ENCODE measurements at places on chromosomes 11 and 22.

DNA sequence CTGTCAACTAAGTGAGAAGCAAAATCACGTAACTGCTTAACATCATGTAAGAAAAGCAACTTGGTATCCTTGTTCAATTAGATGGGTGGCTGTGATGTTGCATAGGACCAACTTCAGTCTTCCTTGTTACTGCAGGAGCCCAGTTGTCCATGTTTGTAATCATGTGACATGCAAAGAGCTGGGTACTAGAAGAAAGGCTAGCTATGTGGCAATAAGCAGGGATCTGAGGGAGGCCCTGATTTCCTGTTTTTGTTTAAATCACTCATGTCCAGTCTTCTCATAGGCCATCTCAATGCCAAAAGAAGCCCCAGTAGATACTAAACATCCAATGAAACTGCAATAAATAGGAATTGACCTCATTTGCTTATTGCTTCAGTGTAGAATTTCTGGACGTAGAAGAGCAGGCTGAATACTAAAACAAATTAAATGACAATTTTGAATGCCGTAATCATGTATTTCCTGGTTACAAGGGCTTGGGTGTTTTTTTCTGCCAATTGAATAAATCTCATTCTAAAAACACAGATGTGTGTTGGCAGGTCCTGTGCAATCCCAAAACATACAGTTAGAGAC, 140.8 kb upstream of the ARHGAP20 start:
- DNase-seq, result no peak

DNA sequence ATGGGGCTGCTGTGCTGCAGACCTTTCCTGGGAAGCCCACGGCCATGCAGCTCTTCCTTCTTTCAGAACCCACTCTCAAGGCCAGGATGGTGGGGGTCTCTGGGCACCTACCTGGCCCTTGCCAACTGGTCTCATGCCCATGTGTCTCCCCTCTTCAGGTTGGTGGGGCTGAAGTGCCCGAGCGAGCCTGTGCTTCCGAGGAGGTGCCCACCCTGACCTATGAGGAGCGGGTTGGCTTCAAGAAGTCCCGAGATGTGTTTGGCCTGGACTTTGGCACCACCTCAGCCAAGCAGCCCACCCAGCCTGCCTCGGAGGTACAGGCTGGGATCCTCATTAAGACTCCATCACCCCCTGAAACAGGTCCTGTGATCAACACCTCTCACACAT, 9.9 kb downstream of the THAP7 start:
- no peak for DNase-seq

GRCh38 chr11:62353841-62354240, 16.6 kb downstream of the ASRGL1 start:
- no peak for DNase-seq

GRCh38 chr11:93689240-93689639, 27.8 kb downstream of the CEP295 start:
- DNase-seq, result peak; percentile 16

GRCh38 chr11:76975513-76975912, 58.7 kb upstream of the B3GNT6 start:
- DNase-seq, result no peak

- DNase-seq, result peak; percentile 86
These were observed 1335.9 kb downstream of the TBC1D22A start for GRCh38 chr22:48098243-48098920.

DNA sequence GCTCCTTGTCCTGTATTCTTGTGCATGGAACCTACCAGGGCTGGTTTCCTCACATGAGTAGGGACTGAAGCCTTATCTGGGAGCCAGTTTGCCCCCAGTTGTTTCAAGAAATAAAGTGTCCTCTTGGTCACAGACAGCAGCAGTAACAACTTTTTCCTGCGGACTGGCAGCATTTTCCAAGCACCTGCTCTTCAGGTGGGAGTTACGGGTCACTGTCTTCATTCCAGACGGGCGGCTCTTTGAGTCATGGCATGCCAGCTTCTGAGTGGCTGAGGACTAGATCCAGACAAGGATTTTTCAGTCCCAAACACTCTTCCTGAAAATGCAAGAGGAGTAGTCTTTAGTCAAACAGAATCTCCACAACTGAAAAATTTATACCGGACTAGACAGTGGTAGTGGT, 2.7 kb upstream of the CD44 start:
- DNase-seq, result no peak

GRCh38 chr11:119763071-119763728, 34.2 kb upstream of the NECTIN1 start:
- DNase-seq, result no peak

GRCh38 chr22:43191831-43192230, 4.9 kb upstream of the TTLL12 start:
- DNase-seq, result no peak

DNA sequence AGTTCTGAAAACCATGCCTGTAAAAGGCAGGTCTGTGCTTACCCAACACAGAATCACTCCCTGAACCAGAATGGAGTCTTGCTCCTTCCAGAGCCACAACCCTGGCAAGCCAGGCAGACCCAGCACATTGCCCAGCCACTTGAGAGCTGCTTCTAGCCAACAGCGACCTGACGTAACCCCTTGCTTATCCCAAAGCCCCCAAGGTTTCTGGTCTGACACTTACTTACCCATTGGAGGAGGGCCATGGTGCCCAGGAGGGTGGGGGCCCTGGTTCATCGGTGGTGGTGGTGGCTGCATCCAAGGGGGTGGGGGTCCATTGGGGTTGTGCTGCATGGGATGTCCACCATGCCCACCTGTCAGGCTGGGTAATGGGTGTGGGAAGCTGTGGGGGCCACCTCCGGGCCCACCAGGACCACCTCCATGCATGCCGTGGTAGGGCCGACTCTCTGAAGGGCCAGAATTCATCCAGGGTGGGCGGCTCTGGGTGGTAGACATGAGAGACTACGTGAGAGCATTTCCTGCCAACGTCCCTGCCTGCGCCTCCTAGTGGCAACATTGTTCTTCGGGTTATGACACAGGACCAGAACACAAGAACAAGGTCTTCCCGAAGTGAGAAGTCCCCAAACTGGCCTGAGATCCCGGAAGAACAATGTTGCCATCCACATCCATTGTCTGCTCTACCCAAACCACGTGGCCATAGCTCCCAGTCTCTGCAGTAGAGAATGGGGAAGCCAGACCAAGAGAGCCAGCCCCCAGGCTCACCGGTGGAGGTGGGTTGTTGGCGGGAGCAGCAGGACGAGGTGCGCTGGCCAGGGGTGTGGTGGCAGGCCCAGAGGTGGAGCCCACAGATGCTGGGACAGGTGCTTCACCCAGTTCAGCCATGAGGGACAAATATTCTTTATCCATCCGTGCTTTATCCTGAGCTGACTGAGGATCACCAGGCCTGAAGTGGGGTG, 7.8 kb upstream of the PYGM start:
- peak; percentile 64 for DNase-seq

GRCh38 chr22:38572065-38572464, 2.1 kb upstream of the DMC1 start:
- peak; percentile 50 for DNase-seq

GRCh38 chr11:111402411-111402810, 23.3 kb upstream of the POU2AF1 start:
- no peak for DNase-seq

GRCh38 chr11:87137711-87138110, 100.0 kb downstream of the TMEM135 start:
- no peak for DNase-seq

- no peak for DNase-seq
These were observed 10.2 kb downstream of the ATL3 start for GRCh38 chr11:63660972-63661371.

DNA sequence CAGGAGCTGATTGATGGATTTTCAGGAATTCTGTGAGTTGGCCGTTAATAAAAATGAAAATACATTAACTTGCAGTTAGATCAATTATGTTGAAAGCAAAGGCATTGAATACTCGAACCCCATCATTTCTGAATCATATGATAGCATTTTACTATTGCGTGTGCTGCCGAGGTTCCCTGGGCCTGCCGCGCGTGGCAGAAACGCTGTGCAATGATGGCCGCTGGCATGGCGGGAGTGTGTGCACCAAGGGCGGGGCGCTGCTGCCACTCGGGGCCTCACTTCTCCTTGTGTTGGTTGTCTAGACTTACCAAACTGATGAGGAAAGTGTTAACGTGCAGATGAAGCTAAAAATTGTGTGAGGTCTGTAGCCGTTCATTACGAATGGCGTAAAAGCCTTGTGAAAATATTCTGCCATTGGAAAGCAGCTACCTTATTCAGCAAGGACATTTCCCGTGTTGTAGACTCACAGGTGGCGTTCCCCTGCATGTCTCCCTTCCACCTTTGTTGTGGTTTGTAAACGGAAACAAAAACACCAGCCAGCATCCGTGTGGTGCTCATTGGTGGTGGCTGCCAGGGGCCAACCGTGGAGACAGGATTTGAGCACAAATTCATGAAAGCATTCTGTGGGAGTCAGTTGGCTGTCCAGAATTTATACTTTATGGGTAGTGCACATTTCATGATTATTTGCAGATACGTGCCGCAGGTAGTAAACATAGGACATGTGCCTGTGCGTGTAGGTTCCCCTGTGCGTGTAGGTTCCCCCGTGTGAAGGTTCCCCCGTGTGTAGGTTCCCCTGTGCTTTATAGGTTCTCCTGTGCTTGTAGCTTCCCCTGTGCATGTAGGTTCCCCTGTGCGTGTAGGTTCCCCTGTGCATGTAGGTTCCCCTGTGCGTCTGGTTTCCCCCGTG, 5.9 kb upstream of the GRAMD4 start:
- peak; percentile 62 for DNase-seq

- DNase-seq, result no peak
These were observed 638.5 kb downstream of the TBC1D22A start for GRCh38 chr22:47400701-47401591.

DNA sequence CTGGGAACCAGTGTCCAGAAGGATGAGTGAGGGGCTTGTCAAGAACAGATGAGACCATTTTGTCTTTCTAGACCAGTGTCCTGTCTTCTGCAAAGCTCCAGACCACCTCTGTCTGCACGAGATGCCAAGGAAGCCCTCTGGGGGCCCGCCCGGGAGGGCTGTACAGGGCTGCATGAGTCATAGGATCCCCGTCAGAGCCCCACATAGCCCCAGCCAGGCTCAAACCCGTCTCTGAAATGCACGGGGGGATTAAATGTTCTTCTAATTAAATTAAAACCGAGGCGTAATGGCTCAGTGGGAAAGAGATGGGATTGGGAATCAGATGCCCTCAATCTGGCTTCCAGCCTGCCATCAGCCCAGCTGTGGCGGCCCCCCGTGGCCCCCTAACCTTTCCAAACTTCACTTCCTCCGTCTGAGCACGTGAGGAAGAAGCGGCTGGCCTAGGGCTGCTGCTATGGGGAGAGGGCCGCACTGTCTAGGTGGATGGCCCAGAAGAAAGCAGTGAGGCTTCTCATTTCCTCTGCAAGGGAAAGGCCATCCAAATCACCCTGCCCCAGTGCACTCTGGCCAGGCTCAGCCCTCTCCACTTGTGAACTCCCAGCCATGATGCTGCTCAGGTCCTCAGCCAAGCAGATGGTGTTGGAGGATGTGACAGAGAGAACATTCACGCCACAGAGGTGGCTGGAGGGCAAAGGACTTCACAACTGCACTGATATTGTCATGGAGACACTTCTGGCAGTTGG, 32.8 kb downstream of the KCNQ1OT1 start:
- no peak for DNase-seq

DNA sequence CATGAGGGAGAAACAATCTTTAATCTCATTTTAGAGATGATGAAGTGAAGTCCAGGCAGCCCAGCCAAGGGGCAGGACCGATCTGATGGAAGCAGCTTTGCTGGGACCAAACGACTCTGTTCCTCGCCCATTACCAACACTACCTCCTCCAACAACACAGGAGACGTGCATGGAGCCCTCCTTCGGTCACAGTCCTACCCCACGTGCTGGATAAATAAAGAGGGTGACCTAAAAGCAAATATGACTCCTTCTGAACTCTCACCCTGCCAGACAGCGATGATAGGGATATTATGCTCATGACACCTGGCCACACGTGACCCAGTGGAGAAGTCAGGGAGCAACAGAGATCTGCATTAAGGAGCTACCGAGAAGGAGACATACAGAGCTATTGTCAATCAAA, 26.0 kb downstream of the SCGB1A1 start:
- no peak for DNase-seq

- no peak for DNase-seq
These were observed 93.5 kb upstream of the ANO1 start for GRCh38 chr11:69984457-69985261.

DNA sequence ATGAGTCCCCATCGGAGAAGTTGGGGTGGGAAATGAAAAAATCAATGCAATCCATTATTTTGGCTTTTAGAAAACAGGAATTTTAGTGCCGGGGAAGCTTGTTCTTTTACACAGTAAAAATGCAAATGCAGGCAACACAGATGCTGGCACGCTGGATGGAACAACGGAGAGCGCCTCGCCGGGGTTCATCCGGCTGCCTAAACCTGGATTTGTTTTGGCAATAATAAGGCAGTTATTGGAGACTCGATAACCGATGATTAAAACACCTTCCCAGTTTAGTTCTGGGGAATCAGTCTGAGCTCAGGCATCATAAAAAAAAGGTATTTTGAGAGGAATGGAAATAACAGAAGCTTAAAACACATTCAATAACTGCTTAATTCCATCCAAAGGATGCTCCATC, 2.9 kb downstream of the DSCAML1 start:
- DNase-seq, result no peak

DNA sequence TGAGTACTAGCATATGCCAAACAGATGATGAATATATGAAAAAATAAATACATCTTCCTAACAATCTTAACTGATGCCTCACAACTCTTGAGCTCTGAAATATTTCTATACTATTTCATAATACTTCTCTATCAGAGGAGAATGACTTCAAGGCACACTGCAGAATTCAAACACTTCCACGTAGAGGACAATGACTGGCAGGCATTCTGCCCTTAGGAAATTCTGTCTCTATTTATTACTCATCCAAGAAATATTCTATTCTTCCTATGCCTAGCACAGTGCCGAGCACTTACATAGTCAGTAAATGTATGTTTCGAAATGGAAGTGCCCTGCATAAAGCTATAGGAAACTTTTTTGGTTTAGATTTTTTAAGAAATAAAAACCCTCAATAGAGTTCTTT, 809.1 kb downstream of the DLG2 start:
- DNase-seq, result no peak

DNA sequence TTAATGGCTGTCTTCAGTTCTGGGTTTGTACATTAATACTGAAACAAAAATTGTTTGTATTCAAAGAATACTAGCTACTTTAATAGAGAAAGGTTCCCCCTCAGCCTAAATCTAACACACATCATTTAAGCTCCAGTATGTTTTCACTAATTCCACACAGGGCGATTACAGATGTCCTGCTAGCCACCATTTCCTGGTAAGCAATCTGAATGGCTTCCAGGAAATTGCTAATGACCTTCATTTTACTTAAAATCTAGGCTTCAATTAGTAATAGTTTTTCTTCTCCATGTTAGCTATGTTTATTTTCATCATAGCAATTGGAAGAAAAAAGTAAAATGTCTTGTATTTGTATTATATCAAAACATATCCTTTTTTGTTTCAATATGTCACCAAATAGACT, 132.8 kb downstream of the SOX6 start:
- no peak for DNase-seq

DNA sequence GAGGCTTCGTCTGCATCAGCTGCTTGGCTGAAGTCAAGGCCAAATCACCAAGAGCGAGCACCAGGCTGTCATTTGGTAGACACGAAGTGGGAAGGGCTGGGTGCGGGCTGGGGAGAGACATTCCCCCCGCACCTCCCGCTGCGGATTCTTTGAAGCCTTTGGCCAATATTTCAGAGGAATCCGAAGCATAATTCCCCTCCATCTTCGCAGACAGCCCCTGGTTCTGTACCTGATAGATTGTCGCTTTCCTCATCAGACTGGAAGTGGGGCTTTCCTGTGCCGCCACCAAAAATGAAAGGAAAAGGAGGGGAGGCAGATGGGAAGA, 15.3 kb downstream of the BLID start:
- no peak for DNase-seq
